NCI-H748 treated with DMSO at 0.1 percent for 48 hours (cell line): ENCODE measurements at places on chromosomes 16 and 17.

GRCh38 chr17:50891577-50891989 is 25.4 kb upstream of the TOB1 start:
- DNase-seq, result no peak

GRCh38 chr17:75463603-75464002 is 7.2 kb downstream of the TMEM94 start:
- DNase-seq, result no peak

DNA sequence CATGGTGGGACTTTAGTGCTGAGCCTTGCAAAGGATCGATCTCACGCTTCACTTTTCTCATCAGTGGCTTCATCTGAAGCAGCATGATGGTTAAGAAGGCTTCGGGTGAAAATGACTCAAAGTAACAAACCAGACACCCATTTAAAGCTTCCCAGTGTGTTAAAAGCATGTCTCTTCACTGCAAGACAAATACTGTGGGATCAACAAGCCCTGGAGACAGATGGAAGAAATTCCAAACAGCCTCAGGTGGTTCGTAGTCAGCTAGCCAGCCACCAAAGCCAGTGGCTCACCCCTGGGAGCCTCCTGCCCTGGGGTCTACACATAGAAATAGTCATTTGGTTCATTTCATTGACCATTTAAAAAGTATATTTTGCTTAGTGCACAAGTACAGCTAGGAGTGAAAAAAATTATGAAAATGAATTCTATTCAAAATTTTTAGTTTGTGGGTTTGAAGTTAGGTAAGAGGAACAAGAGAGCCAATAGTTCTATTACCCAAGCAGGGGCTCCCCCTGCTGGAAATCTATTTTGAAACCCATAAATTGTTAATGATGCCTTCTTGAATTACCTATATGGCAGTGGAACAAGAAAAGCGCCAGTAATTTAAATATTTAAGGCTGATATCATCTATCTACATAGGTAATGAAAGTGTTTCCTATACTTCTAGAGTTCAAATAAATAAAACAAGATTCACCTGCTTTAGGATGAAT is 51.6 kb downstream of the PMP22 start:
- DNase-seq, result no peak

- no peak for DNase-seq
These were observed 12.2 kb upstream of the KCNJ2 start for GRCh38 chr17:70157151-70157550.
